ENCODE measurements at places on chromosomes 11 and 22.

GRCh38 chr11:24070435-24070834, 426.4 kb upstream of the LUZP2 start:
- H3K4me1 ChIP-seq, result no peaks in the 10 kb centered on the region
- H3K36me3 ChIP-seq, result no peaks in the 10 kb centered on the region
- H3K4me3 ChIP-seq, result no peak overlapping the region
- no peak overlapping the region for H3K27ac ChIP-seq

GRCh38 chr11:80523057-80523456, 1082.2 kb upstream of the TENM4 start:
- H3K36me3 ChIP-seq, result no peaks in the 10 kb centered on the region
- no peak overlapping the region for H3K4me3 ChIP-seq
- no peaks in the 10 kb centered on the region for H3K4me1 ChIP-seq
- no peak for DNase-seq
- no peaks in the 10 kb centered on the region for H3K27me3 ChIP-seq

GRCh38 chr11:9081153-9081552, 10.2 kb downstream of the SCUBE2 start:
- no peaks in the 10 kb centered on the region for H3K36me3 ChIP-seq
- DNase-seq, result no peak
- no peaks in the 10 kb centered on the region for H3K27me3 ChIP-seq
- H3K27ac ChIP-seq, result no peak overlapping the region
- no peak overlapping the region for H3K4me3 ChIP-seq
- no peaks in the 10 kb centered on the region for H3K4me1 ChIP-seq

GRCh38 chr22:50146439-50147238, 23.9 kb upstream of the PANX2 start:
- H3K36me3 ChIP-seq, result no peaks in the 10 kb centered on the region
- no peak overlapping the region for H3K4me3 ChIP-seq
- H3K4me1 ChIP-seq, result no peaks in the 10 kb centered on the region
- H3K27me3 ChIP-seq, result peaks cover 55% of the 10 kb centered on the region

GRCh38 chr11:82732348-82732733, 1.3 kb downstream of the FAM181B start:
- H3K4me3 ChIP-seq, result peak overlapping the region; percentile 70
- peaks cover 7% of the 10 kb centered on the region for H3K4me1 ChIP-seq
- H3K27me3 ChIP-seq, result no peaks in the 10 kb centered on the region
- peak overlapping the region; percentile 68 for H3K27ac ChIP-seq
- DNase-seq, result no peak

GRCh38 chr22:47113853-47114415, 351.5 kb downstream of the TBC1D22A start:
- H3K27ac ChIP-seq, result no peak overlapping the region
- no peak for DNase-seq
- H3K27me3 ChIP-seq, result no peaks in the 10 kb centered on the region
- H3K4me3 ChIP-seq, result no peak overlapping the region
- H3K4me1 ChIP-seq, result no peaks in the 10 kb centered on the region

DNA sequence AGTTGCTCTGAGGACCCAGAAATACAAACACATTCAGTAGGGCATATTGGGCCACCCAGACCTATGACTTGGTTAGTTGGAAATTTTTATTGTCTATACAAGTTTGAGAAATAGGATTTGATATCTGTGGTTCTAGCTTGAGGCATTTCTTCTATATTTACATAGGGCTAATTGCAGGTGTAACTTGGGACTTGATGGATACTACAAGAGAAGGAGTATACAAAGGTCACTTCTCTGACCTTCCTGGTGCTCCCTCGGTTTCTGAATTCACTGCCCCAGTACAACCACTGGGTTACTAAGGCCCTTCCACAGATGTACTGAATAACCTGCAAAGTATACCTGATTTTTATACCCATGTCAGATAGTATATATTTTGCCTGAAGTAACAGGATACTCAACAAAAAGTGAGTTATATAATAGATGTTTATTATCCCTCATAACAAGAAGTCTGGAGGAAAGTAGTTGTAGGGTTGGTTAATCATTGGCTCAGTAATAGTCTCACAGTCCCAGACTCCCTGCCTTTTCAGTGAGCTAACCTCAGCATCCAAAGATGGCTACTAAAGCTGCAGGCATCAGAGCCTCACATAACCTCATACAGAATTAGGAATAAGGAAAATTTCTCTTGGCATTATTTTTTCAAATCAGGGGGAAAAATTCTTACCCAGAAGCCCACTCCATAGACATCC, 8.8 kb upstream of the PGR start:
- no peak overlapping the region for H3K27ac ChIP-seq
- H3K4me3 ChIP-seq, result no peak overlapping the region
- no peaks in the 10 kb centered on the region for H3K36me3 ChIP-seq

GRCh38 chr22:28984482-28985158, 77.0 kb downstream of the C22orf31 start:
- peaks cover 4% of the 10 kb centered on the region for H3K4me1 ChIP-seq
- H3K36me3 ChIP-seq, result no peaks in the 10 kb centered on the region
- no peak overlapping the region for H3K27ac ChIP-seq
- H3K4me3 ChIP-seq, result no peak overlapping the region
- no peaks in the 10 kb centered on the region for H3K27me3 ChIP-seq

- H3K27ac ChIP-seq, result no peak overlapping the region
- no peaks in the 10 kb centered on the region for H3K27me3 ChIP-seq
- no peak overlapping the region for H3K4me3 ChIP-seq
- H3K36me3 ChIP-seq, result peaks cover 84% of the 10 kb centered on the region
Measured at GRCh38 chr11:47233989-47234668, 14.5 kb downstream of the ACP2 start.

DNA sequence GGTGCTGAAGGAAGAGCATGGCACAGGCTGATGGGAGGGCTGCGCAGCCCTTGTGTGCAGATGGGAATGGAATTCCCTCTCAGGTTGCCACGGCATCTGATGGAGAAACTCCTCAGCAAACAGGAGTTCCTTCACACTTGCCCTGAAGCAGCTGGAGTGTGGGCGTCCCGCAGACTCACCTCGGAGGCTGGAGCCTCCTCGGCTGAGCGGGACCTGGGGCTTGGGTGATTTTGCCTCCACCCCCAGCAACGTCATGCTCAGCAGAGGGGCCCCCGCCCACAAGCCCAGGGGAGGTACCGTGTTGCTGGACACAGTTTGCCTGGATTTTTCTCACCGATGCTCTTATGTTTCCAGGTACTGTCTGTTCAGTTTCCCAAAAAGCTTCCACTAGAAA, 63.4 kb downstream of the MYO7A start:
- no peaks in the 10 kb centered on the region for H3K27me3 ChIP-seq
- H3K4me1 ChIP-seq, result no peaks in the 10 kb centered on the region
- no peak for DNase-seq
- no peaks in the 10 kb centered on the region for H3K36me3 ChIP-seq
- H3K27ac ChIP-seq, result no peak overlapping the region
- no peak overlapping the region for H3K4me3 ChIP-seq

DNA sequence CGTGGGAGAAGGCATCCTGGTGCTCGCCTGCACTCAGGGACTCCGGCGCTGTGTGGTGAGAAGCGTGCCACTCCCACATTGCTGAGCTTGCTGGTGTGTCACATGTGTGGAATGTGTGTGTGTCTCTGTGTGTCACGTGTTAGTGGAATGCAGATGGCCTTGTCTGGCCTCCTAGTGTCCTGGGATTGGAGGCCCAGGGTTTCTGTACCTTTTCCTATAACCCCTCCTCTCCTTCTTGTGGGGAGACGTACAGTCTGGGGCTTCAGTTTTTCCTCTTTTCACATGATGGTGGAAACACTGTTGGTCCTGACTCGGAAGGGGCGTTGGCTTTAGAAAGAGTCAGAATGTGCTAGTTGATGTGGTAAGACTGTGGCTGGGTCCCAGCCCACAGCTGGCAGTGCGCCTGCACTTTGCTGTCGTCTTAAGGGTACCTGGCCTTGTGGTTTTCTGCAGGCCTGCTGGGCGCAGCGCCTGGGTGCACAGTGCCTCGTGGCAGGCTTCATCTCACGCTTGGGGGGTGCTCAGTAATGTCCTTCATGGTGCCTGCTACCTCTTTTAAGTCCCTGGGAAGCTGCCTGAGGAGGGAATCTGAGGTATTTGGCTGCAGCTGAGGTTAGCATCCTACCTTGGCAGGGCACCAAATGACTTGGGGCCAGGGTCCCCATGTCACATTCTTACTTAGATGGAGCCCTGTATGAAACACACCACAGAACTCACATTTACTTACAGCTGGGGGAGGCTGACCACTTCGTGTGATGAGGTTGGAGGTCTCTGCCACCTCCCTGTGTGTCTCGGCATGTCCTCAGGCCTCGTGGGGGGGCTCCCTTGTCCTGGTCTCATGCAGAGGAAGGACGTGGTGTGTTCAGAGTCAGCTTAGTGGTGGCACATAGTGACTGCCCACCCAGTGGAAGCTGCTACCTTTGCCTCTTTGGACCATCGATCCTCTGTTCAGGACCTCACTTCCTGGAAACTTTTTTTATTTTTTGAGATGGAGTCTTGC, 61.9 kb downstream of the MED15 start:
- H3K36me3 ChIP-seq, result peaks cover 43% of the 10 kb centered on the region
- H3K4me3 ChIP-seq, result no peak overlapping the region
- H3K27me3 ChIP-seq, result no peaks in the 10 kb centered on the region
- peak overlapping the region; percentile 71 for H3K27ac ChIP-seq
- DNase-seq, result peak; percentile 87
